ENCODE measurements at places on chromosomes 1 and 21. TPM values are rescaled to one million over a fixed set of nuclear protein-coding genes. Genes with fewer than 3 reads are reported as not detected.

The DMRTA2 gene
- not detected for total RNA-seq

The VWA5B1 gene
- not detected for total RNA-seq

GRCh38 chr1:232901255-232901654, 49.2 kb upstream of the NTPCR start:
- no peak for DNase-seq

GRCh38 chr1:219858980-219859379, 69.4 kb downstream of the SLC30A10 start:
- no peak for DNase-seq

- DNase-seq = no peak
Measured at GRCh38 chr1:108569097-108569728, 9.3 kb downstream of the EEIG2 start.

DNA sequence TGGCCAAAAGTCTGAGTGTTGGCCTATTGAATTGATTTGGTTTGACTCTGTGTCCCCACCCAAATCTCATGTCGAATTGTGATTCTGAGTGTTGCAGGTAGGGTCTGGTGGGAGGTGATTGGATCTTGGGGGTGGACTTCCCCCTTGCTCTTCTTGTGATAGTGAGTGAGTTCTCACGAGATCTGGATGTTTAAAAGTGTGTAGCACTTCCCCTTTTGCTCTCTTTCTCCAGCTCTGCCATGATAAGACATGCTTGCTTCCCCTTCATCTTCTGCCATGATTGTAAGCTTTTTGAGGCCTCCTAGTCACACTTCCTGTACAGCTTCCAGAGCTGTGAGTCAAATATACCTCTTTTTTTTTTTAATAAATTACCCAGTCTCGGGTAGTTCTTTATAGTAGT, 297.1 kb upstream of the ZRANB2 start:
- DNase-seq = no peak

DNA sequence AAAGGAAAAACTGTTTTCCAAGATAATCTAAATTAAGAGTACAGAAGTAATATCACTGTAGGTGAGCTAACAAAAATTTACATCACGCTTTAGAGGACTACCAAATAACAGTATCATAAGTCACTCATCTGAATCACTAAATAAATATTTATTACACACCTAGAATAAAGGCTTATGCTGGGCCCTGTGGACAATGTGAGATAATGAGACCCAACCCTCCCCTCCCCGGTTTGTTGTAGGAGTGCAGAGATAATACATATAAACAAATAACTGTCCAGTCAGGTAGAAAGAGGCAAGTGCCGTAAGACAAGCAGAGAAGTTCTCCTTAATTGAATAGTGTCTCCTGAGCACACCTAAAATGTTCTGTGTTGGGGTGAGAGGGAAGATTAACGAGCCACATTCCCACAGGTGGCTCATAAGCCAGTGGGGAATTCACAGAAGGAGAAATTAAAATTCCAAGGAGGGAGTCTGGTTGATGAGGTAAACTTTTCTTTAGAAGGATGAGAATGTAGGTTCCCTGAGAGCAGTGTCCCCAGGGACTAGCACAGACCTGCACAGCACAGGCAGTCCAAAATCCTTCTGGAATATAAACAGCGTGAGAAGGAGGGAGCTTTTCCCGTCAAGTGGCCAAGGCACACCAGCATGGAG, 241.4 kb downstream of the NFIA start:
- DNase-seq = no peak

GRCh38 chr1:33872275-33872674, 8.4 kb downstream of the HMGB4 start:
- DNase-seq = no peak

- DNase-seq = no peak
Measured at GRCh38 chr1:66270119-66270812, 263.7 kb upstream of the SGIP1 start.

GRCh38 chr1:163874070-163874469, 552.3 kb downstream of the NUF2 start:
- DNase-seq = no peak

Measured in CD8-positive, alpha-beta memory T cell (primary cell).